Fibroblast of mammary gland (primary cell): ENCODE measurements at places on chromosomes 4 and X.

GRCh38 chr4:84028340-84028739, 470.8 kb downstream of the NKX6-1 start:
- DNase-seq = no peak

GRCh38 chr4:10731162-10731561, 46.6 kb upstream of the CLNK start:
- DNase-seq = no peak

- no peak for DNase-seq
Measured at GRCh38 chr4:104393655-104394324, 100.9 kb downstream of the CXXC4 start.

- peak; percentile 79 for DNase-seq
Measured at GRCh38 chrX:78527263-78527662, 131.9 kb downstream of the RTL3 start.

GRCh38 chrX:118228041-118228440, 111.4 kb upstream of the KLHL13 start:
- peak; percentile 23 for DNase-seq

DNA sequence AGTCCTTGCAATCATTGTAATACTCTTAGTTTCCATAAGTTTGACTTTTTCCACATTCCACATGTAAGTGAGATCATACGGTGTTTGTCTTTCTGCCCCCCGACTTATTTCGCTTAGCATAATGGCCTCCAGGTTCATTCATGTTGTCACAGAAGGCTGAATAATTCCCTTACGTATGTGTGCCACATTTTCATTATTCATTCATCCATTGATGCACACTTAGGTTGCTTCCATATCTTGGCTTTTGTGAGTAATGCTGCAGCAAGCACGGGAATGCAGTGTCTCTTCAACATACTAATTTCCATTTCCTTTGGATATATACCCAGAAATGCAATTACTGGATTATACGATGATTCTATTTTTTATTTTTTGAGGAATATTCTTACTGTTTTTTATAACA, 22.0 kb upstream of the VEGFC start:
- peak; percentile 37 for DNase-seq

GRCh38 chr4:97590266-97590665, 553.0 kb downstream of the STPG2 start:
- DNase-seq = no peak

DNA sequence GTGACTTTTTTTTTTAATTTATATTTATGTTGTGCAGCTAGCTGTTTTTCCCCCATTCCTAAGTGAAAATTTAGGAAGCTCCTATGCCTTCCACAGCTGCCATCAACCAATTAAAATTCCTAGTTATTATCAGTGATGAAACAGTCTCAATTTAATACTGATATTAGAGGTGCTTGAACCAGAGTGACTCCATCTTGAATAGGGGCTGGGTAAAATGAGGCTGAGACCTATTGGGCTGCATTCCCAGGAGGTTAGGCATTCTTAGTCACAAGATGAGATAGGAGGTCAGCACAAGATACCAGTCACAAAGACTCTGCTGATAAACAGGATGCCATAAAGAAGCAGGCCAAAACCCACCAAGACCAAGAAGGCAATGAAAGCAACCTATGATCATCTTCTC, 136.7 kb downstream of the DCHS2 start:
- DNase-seq = no peak

DNA sequence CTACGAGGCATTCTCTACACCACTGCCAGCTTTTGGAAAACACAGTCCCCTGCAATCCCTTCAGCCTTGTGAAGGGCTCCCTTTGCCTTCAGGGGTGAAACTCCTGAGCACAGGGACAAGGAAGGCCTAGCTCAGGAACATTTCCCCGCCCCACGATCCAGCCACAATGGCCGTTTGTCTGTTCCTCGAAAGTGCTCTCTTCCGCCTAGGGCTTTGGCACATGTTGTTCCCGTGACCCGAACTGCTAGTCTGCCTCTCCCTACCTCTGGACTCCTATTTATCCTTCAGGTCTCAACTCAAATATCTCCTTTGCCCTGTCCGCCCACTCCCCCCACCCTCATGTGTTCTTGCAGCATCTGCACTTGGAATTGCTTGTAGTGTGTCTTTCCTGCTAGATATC, 12.1 kb downstream of the FGD1 start:
- DNase-seq = no peak

- DNase-seq = peak; percentile 84
Measured at GRCh38 chr4:20603671-20604313, 96.5 kb upstream of the PACRGL start.

DNA sequence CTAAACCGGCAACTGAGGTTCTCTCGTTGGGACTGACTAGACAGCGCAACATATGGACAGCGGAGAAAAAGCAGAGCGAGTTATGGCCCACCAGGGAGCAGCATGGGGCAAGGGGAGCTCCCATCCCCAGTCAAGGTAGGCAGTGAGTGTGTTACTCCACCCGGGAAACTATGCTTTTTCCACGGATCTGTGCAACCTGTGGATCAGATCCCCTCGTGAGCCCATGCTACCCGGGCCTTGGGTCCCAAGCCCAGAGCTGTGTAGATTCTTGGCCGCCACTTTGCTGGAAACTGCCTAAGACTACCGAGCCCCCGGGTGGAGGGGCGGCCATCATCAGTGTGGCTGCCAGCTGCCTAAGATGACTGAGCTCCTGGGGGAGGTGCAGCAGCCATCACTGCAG, 140.9 kb downstream of the PAPSS1 start:
- no peak for DNase-seq

DNA sequence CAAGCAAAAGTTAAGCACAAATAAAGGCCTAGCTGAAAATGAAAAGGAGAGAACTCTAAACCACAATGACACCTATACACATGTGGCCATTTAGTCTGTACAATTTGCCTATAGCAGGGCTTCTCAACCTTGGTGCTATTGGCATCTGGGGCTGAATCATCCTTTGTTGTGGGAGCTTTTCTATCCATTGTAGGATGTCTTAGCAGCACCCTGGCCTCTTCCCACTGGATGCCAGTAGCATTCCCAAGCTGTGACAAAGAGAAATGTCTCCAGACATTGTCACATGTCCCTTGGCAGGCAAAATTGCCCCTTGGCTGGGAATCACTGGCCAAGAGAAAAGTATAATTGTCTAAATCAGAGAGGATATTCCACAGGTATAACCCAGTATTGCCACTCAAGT, 13.5 kb upstream of the PRPS2 start:
- DNase-seq = no peak

- DNase-seq = peak; percentile 65
Measured at GRCh38 chr4:56149591-56149990, 200.8 kb downstream of the CEP135 start.

DNA sequence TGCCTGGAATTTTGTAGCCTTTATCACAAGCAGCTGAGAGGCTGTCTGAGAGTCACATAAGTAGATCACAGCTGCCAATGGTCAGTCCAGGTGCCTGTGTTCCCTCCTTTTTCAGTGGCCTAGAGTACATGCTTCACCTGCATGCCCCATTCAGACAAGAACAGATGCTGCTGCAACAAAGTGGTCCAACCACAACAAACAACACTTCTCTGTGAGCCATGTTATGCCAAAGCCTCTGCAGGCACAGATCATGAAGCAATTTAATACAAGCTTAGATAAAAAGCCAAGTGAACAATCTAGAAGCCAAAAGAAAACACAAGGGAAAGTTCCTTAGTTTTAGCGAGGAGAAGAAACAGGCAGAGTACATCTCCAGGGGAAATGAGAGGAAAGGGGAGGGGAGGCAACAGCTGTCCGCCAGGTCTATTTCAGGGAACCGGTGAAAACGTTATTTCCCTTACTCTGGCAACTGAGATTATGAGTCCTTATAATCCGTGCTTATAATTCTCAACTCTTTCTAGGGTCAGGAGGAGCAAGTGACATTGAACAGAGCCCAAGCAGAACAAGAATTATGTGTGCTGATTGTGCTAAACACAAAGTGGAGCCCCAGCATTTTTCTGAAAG, 92.6 kb downstream of the TSPAN5 start:
- no peak for DNase-seq

DNA sequence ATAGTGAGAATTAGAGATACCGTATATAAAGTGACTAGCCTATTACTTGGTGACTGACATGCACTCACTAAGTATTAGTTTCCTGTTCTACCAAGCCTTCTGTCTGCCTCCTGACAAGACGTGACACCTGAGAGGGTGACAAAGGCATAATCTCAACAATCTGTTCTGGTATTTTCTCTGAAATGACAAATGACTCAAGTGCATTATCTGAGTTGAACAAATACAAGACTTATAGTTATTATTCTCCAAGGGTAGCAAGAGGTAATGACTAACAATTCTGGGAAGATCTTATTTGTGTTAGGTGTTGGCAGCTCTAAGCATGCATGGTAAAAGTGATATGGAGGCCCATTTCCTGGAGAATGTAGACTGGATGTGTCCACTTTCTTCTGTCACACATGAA, 60.6 kb downstream of the SYTL5 start:
- no peak for DNase-seq

- DNase-seq = no peak
Measured at GRCh38 chr4:75089206-75089605, 156.3 kb downstream of the PARM1 start.

DNA sequence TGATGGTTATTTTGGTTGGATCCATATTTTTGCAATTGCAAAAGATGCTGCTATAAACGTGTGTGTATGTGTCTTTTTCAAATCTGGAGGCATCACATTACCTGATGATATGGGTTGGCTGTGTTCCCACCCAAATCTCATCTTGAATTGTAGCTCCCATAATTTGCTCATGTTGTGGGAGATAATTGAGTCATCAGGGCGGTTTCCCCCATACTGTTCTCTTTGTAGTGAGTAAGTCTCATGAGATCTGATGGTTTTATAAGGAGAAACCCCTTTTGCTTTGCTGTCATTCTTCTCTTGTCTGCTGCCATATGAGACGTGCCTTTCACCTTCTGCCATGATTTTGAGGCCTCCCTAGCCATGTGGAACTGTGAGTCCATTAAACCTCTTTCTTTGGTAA, 33.4 kb downstream of the APOOL start:
- peak; percentile 43 for DNase-seq

- no peak for DNase-seq
Measured at GRCh38 chr4:148442832-148443511, 758 bp upstream of the NR3C2 start.

DNA sequence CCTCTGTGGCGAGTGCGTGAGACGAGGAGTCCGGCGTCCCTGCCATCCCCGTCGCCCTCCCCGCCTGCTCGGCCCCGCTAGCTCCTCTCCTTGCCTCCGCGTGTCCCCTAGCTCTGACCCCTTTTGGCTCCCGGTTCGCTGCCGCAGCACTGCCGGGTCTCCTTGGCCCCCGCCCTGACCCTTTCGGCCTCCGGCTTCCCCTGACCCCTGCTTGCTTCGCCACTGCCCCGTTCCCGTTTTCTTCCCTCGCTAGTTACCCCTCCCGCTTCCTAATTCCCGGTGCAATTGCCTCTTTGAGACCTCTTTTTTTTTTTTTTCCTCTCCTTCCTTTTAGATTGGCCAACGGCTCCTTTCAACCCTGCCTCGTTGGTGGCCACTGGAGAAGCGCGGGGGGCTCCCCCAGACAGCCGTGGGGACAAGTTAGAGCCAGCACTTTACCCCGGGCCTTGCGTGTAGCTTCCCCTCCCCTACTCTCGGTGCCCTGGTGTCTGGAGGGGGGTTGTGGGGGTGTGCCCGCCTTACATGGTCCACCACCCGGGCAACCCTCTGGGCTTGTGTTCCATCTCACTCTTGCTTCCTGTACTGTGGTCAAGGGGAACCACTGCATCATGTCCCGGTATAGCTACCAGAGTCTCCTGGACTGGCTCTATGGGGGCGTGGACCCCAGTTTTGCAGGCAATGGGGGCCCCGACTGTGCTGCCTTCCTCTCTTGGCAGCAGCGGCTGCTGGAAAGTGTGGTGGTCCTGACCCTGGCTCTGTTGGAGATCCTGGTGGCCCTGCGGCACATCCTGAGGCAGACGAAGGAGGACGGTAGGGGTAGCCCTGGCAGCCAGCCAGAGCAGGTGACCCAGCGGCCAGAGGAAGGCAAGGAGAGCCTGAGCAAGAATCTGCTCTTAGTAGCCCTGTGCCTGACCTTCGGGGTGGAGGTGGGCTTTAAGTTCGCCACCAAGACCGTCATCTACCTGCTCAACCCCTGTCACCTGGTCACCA, 548 bp downstream of the TMEM164 start:
- peak; percentile 24 for DNase-seq
